Activated gamma-delta T cell treated with anti-CD3 and anti-CD28 coated beads, Interleukin-2, amount 50 U/mL, for 16 hours (primary cell): ENCODE measurements at places on chromosomes 3 and 15.

GRCh38 chr15:77057685-77058084, 13.2 kb downstream of the TSPAN3 start:
- no peak for DNase-seq

- no peak for DNase-seq
Observed at GRCh38 chr3:122930063-122930997, 97.2 kb downstream of the SEMA5B start.

GRCh38 chr3:18883571-18883970, 264.7 kb upstream of the KCNH8 start:
- no peak for DNase-seq

DNA sequence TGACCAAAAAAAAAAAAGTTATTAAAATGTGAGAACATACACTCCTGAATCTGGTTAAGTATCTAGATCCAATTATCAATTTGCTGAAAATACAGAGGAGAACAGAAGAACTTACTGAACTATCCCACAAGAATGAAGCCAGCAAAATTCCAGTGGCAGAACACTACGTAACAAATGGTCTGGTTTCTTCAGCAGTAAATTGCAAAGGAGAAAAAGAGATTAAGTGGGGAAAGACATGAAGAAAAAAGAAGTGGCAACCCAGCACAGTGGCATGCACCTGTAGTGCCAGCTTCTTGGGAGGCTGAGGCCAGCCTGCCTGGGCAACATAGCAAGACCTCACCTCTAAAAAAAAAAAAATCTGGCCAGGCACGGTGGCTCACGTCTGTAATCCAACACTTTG, 62.1 kb downstream of the LHFPL4 start:
- no peak for DNase-seq

GRCh38 chr3:60792249-60792852, 458.9 kb downstream of the FHIT start:
- DNase-seq = no peak

DNA sequence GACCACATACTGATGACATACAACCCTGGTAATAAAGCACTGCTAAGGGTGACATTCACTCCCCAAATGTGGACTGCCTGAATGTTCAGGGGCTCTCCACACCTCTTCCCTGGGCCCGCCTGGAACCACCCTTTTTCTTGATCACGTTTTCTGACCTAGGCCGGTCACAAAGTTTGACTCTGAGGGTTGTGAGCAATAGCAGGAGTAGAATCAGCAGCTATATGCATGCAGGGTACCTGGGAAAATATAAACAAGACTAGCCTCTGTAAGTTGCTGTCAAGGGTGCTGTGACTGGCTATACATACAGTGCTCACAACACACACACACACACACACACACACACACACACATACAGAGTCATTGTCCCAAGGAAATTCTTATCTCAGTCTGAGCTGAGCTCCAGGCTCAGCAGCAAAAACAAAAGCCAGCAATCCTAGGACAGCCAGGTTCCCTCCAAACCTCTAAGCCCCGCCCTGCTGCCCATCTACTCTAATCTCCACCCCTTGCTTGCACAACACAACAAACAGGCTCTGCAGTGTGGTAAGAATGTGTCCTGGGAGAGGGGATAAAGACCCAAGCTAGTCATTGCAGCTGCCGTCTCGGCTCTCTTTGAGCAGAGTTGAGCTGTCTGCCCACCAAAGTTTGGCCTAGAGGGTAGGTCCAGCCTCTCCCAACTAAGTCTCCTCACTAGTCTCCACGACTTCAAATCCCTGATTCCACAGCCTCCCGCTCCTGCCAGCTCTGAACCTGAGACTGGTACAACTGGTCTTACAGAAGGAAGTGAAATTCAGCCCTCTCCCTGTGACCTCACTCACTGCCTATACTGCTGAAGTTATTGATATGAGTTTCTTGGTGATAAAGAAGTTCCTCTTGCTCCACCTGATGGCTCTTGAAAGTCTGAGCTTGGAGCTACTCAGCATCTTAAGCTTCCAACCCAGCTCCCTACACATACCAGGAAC, 2.2 kb downstream of the BMF start:
- DNase-seq = no peak

DNA sequence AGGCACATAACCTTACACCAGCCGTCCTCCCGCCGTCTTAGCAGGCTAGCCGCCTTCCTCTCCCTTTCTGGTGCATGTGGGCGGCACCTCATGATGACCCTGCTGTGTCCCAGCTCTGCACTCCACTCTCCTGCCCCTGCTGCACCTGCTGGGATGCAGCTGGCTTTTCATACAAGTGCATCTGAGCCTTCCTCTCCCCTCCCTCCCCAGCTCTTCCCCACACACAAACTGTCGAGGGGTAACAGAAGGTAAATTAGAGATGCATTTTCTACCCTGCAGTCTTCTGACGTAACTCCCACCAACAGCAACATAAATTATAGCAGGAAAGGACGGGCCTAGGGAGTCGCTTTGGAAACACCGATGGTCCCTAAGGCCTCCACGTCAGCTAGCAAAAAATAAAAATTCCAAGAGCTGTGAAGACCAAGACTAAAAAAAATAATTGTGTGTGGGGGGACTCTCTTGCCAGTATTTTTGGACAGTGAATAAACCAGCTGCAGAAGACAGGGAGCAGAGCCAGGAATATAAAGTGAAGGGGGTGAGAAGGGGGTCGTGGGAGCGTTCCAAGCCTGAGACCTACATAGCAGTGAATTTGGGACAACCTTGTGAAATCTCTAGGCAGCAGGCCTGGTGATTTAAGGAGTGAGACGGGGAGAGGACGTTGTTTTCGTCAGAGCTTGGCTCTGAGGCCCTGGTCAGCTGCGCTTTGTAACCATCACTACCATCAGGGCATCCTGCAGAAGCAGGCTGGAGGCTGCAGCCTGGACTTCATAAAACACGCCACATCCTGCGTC, 216.2 kb downstream of the ADAMTS17 start:
- DNase-seq = no peak

DNA sequence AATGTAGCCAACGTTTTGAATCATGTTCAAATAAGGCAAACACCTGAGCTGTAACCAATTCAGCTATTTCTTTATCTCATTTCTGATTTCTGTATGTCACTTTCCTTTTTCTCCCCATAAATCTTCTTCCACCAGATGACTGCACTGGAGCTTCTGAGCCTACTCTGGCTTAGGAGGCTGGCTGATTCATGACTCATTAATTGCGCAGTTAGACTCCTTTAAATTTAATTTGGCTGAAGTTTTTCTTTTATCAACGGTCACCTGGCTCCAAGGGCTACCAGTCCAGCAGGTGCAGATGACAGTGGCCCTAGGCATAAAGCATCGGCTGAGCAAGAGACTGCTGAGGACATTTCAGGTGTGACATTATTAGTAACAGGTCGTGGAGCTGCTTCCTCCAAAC, 39.6 kb upstream of the ITGA11 start:
- no peak for DNase-seq

DNA sequence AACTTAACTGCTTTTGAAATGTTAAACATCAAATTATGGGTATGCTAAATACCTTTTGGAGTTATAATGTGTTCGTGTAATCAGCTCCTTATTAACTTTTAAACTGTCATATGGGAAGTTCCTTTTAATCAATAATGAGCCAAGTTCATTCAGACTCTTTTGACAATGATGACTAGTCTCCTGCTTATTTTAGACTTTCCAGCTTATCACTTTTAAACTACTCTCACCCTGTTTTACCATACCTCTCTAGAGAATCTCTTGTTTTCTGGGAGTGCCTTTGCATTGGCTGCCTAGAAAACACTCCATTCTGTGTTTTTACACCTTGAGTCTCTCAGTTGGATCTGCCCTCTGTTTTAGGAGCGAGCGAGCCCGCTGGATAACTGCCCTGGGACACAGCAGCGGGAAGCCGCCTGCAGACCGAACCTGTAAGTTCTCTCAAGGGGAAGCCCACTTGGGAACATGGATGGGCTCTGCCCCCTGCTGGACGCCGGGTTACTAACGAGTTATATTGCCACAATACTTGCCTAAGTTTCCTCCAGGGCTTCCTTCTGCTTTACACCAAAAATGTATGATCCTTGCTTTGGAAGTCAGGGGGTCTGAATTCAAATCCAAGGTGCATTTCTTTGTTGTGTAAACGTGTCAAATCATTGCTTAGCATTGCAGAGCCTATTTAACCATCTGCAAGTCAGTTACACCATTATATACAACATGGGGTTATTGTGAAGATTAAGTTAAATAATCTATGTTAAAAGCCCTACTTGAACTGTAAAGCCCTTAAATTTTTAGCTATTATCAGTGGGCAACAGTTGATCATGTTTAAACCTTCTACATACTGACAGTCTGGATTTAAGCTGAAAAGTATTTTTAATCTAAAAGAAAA, 71.3 kb downstream of the DHX36 start:
- peak; percentile 30 for DNase-seq

- DNase-seq = no peak
Observed at GRCh38 chr3:176428552-176428951, 768.7 kb downstream of the TBL1XR1 start.

DNA sequence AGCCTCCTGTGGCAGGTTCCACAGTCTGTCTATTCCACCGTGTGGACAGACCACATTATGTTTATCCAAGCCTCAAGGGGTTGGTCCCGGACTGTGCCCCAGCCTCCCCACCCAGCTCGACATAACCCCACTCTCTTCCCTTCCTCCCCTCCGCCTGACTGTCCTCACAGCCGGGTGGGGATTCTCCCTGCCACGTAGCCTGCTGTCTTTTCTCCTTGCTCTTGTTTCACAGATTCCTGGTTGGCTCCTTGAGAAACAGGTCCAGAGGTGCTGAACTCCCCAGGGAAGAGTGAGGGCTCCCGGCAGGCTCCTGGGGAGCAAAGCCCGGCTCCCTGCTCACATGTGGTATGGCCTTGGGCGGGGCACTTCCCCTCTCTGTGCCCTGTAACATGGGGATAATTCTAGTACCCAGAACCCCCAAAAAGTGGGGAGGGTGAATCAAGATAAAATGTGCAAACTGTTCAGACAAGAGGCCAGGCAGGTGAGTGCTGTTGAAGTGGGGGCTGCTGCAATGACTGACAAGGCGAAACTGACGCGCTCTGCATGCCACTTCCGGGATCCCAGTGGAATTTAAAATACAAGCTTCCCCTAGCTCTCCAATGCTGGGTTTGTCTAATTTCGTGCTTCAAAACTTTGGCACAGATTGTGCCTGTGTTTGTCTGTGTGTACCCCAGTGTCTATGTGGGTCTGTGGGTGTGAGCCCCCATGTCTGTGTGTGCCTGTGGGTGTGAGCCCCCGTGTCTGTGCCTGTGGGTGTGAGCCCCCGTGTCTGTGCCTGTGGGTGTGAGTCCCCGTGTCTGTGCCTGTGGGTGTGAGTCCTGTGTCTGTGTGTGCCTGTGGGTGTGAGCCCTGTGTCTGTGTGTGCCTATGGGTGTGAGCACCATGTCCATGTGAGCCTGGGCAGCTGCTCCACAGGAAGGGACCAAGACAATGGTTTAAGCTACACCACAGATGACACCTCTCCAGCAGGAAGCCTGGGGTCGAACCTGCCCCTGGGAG, 160.6 kb upstream of the IQSEC1 start:
- DNase-seq = no peak

GRCh38 chr3:4838621-4839022, 140.6 kb upstream of the BHLHE40 start:
- no peak for DNase-seq

DNA sequence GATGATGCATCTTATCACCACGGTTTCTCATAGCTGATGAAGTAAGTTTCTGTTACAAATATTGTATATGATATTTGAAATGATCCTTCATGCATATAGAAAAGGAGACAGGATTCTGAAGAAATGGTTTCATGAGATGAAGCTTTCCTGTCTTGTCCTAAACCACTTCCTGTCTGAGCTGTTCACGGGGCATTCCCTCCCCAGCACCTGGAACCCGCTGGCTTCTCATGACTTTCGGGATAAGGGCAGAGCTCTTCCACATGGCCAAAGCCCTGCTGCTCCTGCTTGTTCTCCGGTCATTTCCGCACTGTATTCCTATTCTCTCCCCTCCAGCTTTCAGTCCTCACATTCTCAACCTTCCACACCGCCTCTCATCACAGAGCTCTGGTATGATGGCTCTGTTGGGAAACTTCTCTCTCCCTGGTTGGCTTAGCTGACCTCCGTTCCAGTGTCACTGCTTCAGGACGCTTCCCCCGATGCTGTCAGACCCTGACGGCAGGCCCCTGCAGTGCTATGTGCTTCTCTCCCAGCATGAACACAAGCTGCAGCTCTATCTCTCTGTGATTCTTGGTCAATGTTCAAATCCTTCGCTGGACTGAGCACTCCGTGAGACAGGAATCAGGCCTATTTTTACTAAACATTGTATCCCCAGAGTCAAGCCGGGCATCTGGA, 86.9 kb upstream of the HERC1 start:
- no peak for DNase-seq

DNA sequence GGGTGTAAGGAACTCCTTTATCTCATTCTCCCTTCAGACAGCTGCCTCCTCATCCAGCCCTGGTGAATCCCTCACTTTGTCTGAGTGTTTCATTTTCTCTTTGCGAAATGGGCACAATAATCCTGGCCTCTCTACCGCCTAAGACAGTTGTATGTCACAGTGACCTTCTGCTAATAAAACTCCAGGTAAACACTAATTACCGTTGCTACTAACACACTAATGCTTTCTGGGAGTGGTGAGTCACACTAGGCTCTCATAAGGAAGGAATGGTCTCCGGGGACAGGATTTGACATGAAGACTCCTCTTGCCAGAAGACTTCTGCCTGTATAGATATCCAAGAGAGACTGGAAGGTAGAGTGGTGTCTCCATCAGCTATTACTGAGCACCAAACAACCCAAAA, 71.7 kb upstream of the SNRK start:
- no peak for DNase-seq

DNA sequence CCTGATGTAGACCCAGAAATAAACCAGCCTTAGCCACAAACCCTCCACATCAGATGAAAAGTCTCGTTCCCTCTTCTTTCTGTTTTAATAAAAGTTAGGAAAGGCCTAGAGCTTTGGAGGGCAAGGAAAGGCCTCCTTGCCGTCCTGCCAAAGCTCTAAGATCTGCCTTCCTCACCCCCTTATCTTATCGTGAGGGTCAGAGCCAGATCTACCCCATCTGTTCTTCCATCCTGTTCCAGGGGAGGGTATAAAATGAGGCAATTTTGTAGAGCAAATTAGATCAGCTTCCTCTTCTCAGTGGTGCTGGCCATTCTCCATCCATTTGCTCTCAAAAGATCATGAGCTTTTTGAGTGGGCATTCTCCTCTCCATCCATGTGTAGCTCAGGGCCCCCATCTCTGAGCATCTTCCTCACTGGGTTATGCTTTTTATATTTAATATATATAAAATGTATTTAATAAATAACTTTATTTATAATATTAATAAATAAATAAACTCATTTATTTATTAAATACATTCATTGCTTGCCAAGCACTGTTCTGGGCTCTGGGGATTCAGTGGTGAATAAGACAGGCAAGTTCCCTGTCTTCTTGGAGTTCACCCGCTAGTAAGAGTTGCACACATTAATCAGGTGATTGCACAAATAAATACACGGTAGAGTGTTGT, 2.0 kb upstream of the SLC24A1 start:
- no peak for DNase-seq

GRCh38 chr3:194265505-194265892, 85.6 kb downstream of the CPN2 start:
- DNase-seq = no peak

DNA sequence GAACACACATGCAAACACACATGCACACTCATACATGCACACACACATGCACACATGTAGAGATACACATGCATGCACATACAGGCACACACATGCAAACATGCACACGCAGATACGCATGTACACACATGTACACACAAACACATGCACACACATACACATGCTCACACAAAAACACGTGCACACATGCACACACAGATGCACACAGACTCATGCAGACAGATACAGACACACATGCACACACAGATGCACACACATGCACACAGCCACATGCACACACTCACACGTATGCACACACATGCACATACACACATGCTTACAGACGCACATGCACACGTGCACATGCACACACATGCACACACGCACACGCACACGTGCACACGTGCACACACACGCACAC, 37.3 kb upstream of the ALG1L2 start:
- DNase-seq = no peak
